ENCODE measurements at places on chromosomes 1 and 21.

- DNase-seq: no peak
These were observed at the start of gene SLC27A3 for GRCh38 chr1:153774780-153775457. Gene SLC27A3, plus strand, starts transcription at chr1:153775407. Its CDS starts 91 bp downstream, at chr1:153775498.

DNA sequence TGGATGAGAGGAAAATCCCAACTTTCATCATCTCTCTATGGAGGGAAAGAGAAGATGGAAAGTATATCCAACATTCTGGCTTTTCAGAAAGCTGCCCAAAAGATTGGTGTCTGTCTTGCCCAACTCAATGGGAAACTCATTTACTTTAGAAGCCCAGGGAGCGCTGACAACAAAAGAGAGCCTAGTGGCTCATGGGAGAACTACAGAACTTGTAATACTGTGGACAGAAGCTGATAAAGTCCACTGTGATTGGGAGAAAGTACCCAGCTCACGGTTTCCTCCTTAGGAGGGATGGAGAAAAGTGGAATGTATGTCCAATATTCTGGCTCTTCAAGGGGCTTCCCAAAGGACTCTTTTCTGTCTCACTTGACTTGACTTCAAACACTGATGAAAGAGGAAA is 66.0 kb downstream of the RGS21 start:
- DNase-seq: no peak

- peak; percentile 55 for DNase-seq
These were observed 12.1 kb upstream of the DEGS1 start for GRCh38 chr1:224170748-224171478.

DNA sequence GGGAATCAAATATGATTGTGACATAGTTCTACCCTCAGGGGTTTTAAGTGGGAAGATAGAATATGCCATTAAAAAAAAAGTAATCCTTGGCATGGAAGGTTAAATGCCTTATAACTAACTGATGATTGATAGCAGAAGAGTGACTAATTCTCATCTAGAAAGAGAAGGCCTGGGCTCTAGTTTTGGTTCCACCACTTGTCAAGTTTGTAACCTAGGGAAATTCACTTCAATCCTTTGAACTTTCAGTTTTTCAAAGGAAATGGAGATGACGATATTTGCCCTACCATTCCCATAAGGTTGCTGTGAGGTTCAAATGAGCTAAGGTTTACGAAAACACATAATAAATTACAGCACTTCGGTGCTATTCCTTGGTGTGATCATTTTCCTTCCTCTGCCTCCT is 88.5 kb downstream of the GPR88 start:
- no peak for DNase-seq

DNA sequence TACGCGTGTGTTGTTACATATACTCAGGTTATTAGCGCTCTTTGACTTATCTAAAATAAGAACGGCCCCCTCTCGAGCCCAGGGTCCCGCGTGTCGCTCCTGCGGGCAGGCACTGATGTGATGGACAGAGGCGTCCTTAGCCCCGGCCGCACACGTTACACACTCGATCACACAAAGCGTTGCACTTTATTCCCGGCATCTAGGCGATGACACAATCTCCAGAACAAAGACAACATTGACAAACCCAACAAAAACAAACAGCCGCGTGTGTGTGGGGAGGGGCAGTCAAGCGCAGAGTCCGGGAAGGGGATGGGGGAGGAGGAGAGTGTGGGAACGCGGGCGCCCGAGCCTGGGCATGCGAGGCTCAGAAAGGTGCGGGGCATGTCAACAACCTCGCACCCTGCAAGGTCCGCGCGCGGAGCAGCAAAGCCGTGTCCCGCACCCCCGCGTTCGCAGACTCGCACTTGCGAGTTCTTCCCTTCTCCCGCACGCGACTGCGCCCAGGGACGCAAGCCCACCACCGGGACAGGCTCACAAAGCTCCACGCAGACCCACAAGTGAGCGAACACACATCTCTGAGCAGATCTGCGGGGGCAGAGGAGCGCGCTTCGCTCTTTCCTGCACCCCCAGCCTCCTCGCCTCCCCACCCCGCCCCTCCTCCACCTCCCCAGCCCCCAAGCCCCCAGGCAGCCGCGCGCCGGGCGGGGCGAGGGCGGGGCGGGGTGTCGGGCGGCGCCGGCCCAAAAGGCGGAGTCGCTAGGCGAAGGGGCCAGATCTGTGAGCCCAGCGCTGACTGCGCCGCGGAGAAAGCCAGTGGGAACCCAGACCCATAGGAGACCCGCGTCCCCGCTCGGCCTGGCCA is at the start of gene EFNA1:
TSS of gene EFNA1 (plus strand) at position 772 of the 862 bp plus-strand sequence. CDS start 102 bp downstream, outside the sequence.
- DNase-seq: peak; percentile 29

DNA sequence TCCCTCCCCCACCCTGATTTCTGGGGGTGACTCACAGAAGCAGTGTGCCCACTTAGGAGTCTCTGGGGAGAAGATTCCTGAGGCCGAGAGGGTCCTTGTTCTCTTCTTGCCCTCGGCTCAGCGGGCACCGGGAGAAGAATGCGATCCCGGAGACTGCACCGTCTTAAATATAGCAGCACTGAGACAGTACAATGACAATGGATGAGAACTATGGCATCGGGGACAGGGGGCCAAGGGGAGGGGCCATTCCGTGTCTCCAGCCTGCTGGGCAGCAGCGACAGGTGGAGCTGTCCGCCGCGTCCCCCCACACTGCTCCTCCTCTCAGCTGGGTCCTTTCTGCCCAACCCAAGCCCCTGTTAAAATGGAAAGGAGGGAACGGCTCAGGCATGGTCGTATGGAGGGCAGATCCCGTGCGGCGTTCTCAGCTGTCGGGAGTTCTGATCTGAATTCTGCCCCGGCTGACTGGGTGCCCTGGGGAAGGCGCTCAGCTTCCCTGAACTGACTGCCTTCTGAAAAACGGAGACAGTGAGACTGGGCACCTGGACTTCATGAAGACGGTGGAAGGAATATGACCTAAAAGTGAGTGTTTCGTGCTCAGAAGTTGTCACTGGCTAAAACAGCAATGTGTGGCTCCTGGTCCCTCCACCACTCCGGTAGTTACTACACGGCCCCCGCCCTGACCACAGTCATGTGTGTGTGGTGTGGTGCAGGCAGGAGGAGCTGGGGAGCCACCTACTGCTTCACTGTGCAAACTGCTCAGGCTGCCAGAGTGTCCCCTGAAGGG is at the start of gene MYOM3:
TSS of gene MYOM3 (minus strand) at position 140 of the 784 bp plus-strand sequence. CDS start 3,499 bp downstream, outside the sequence.
- DNase-seq: peak; percentile 74

DNA sequence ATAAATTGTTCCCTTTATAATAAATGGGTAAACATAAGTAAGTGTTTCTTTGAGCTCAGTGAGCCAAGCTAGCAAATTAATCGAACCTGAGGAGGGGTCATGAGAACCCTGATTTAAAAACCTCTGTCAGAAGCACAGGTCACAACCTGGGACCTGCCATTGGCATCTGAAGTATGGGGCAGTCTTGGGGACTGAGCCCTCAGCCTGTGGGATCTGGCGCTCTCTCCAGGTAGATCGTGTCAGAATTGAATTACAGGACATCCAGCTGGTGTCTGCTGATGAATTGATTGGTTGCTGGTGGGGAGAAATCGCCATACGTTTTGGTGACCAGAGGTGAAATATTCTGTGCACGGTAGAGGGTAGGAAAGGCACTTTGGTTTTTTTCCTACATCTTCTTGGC is 17.5 kb downstream of the UCK2 start:
- no peak for DNase-seq

- DNase-seq: no peak
These were observed 27.8 kb upstream of the IFNAR2 start for GRCh38 chr21:33201956-33202355.

- DNase-seq: peak; percentile 55
These were observed 724 bp downstream of the ST7L start for GRCh38 chr1:112618114-112618720.

GRCh38 chr1:221766210-221766609 is 24.3 kb upstream of the DUSP10 start:
- no peak for DNase-seq

DNA sequence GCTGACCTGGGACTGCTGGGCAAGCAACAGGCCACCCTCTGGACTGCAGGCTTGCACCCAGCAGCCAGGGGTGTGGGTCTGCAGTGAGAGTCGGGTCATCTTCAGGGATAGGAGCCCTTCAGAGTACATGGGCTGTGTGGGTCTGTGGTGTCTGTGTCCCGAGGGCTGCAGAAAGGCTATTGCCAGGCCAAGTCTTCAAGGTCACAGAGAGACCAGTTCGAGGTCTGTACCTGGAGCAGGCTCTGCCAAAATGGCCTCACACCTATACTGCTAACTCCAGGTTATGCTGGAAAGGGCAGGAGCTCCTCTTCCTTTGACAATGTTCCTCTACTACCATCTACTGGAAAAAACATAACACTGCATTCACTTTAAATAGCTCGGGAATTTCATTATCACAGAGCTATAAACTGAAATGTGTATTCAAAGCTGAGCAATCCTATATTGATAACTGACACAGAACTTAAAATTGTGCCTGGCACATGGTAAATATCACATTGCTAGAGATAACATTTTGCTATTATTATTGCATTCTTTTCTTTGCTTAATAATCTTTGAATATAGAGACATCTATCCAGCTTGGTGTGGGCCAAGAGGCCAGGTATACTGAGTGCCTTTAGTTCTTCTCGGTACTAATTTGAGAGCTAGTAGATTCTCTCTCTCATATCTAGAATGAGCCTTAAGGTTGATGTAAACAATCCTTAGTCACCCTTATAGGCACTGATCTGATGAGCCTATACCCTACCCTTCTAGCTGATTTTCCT is 6.9 kb upstream of the DNAH14 start:
- DNase-seq: no peak

DNA sequence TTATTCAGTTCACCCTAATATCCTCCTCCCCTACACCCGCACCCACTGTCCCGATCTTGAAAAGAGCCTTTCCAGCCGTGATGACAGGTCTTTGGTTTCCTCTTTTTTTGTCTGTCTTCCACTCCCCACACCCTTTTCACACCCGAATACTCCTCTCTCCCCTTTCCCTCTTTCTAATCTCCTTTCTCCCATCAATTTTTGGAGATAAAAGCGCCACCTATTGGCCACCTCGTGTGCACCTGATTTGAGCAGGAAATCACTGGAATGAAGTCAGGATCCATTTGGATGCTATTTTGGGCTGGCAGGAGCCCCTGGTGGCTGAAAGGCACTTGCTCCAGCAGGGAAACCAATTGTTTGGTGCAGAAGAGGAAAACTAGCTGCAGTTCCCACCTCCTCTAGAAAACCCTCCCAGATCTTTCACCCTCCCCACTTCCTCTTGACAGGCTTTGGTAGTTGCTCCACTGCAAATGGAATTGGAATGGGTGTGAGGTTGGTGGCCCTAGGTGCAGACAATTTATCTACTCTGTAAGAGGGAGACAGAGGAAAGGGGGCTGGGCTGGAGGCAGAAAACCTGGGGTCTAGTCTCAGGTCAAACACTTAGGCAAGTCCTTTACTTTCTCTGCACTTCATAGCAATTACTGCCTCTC is 8.4 kb downstream of the FOXE3 start:
- no peak for DNase-seq

GRCh38 chr1:98386675-98387440 is 274.7 kb upstream of the SNX7 start:
- no peak for DNase-seq

DNA sequence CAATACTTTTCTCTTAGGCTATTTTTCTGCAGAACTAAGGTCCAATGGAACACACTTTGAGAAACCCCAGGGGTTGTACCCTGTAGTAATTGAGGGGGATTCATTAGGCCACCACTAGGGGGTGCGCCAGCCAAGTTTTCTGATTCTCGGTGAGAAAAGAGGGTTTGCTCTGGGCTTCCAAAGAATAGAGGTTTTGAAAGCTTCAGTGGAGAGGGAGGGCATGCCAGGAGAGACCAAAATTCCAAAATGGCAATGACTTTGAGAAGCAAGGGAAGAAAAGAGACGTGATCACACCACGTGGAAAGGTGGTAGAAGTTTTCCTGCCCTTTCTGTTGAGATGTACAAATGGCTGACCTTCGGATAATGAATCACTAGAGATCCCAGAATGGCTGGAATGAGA is 323.3 kb downstream of the RPS6KC1 start:
- peak; percentile 56 for DNase-seq

DNA sequence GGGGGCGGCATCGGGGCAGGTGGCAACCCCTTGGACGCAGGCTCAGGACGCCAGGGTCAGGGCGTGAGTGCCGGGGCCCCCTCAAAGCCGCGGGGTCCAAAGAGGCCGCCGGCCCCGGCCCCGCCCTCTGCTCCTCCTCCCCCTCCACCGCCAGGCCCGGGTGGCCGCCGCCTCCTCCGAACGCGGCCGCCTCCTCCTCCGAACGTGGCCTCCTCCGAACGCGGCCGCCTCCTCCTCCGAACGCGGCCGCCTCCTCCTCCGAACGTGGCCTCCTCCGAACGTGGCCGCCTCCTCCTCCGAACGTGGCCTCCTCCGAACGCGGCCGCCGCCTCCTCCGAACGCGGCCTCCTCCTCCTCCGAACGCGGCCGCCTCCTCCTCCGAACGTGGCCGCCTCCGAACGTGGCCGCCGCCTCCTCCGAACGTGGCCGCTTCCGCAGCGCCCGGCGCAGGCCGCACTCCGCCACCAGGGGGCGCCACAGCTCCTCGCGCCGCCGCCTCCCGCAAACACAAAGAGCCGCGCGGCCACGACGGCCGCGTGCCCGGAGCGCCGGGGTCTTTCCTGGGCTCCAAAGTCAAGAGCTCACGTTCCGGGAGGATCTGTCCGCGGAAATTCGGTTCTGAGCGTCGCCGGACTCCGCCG is 19.3 kb upstream of the SAMD11 start:
- peak; percentile 83 for DNase-seq

GRCh38 chr1:205263580-205264190 is 35.9 kb downstream of the TMCC2 start:
- DNase-seq: no peak

DNA sequence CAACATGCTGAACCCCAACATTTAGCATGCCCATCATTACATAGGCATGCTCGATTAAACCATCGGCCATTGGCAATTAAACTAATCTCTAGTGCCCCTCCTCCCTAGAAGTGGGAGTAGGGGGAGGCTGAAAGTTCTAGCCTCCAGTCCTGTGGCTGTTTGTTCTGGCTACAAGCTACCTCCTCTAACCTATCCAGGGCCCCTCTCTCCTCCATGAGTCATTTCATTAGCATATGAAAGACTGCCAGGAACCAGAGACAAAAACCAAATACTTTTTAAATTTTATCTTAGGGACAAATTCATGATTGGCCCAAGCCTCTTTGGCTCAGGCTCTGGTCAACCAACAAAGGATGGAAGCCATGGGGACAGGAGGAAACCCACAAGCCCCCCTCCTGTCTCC is 231.1 kb downstream of the CACNA1E start:
- DNase-seq: no peak

DNA sequence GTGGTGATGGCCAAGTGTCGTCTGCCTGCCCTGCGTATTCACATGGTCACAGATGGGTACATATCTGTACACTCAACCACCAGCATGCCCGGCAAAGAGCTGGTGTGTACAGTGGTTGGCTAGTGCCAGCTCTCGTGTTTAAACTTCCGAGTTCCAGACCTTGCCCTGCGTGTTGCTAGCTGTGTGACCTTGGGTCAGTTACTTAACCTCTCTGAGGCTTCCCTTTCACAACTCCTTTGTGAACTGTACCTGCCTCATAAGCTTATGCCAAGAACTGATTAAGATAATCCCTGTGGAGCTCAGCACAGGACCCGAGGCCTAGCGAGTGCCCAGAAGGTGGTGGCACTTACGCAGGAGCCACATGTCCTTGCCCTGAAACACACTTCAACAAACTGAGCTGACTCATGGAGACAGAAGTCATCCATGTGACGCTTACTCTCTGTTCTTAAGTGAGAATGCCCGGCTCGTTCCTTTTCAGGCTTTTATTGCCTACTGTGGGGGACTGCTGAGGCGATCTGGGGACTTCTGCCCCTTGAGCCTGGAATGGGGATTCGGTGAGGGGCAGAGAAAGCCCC is 55.4 kb downstream of the ALPL start:
- no peak for DNase-seq
